CD4-positive, alpha-beta T cell treated with Interleukin-17A for 1 hour (primary cell): ENCODE measurements at places on chromosomes 6 and 20.

DNA sequence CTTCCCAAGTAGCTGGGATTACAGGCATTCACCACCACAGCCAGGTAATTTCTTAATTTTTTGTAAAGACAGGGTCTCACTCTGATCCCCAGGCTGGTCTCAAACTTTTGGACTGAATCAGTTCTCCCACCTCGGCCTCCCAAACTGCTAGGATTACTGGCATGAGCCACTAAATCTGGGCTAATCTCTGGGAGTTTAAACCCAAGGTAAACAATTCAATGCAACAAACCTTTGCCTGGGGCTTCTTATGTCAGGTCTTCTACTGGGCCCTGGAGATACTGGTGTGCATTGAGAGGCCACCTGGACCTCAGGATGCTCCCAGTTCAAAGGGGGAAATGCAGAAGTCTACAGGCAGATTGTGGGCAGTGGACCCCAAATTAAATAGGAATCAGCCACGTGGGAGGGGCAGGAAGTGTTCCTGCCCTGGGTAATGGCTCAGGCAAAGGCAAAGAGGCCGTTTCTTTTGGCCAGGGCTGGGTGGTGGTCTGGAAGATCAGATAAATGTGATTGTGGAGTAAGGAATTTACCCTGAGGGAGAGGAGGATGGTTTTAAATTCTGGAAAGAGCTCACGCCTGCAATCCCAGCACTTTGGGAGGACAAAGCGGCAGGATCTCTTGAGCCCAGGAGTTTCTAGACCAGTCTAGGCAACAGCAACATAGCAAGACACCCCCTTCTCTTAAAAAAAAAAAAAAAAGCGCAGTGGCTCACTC is 1.3 kb upstream of the MYBL2 start:
- DNase-seq, result no peak

GRCh38 chr20:10578607-10579006 is 95.2 kb downstream of the JAG1 start:
- no peak for DNase-seq

GRCh38 chr20:58184063-58184462 is 44.4 kb downstream of the ANKRD60 start:
- DNase-seq, result no peak

GRCh38 chr6:114061741-114062140 is 90.8 kb upstream of the HDAC2 start:
- no peak for DNase-seq

- no peak for DNase-seq
Observed at GRCh38 chr6:39951716-39952115, 17.5 kb upstream of the MOCS1 start.

DNA sequence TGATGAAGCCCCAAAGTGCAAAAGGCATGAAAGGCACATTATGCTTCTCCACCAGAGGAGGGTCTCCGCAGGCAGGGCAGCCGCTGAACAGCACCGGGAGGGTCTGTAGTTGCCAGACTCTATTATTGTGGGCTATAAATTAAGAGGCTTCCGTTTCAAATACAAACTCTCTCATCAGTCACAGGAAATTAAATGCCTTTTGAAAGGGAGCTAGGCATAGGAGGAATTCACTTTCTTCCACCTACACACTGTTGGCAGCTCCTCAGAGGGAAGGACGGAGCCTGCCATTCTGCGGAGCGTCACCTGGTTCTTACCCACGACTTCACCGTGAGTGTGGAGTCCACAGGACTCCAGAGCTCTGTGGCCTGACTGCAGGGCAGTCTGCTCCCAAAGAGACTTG is 140.8 kb upstream of the AGPAT4 start:
- no peak for DNase-seq

DNA sequence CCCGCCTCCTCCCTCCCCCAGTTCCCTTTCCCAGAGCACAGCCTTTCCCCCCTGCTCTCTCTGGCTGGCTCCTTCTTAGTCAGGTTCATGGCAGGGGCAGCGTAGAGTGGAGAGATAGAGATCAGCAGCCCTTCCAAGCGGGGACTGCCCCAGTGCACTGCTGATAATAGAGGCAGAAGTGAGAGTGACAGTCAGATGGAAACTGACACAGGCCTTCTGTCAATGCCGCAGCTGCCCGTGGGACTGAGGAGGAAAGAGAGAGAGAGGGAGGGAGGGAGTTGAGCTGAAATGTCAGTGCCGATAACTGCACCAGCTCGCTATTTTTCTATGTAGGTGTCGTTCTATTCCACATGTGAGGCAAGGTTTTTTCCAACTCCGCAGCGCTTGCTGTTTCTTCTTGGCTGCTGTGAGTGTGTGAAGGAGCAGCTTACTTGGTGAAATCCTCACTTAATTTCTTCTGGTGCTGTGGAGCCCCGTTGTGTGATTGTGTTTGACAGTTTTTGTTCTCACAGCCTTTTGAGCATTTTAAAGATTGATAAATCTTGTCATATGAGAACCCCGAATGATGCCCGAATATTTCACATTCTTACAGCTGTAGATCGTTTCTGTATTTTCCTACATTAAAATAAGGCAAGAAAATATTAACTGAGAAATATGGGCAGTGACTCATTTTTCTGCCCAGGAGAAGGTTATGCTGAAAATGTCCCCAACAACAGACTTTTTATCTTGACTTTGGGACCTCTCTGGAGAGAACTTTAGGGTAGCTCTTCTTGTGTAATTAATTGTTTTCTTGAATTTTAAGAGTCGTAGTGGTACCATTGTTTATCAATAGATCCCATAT is 386.4 kb upstream of the MMS22L start:
- DNase-seq, result no peak
